ENCODE measurements at places on chromosomes 3 and 15. TPM values are rescaled to one million over a fixed set of nuclear protein-coding genes. Genes with fewer than 3 reads are reported as not detected.

DNA sequence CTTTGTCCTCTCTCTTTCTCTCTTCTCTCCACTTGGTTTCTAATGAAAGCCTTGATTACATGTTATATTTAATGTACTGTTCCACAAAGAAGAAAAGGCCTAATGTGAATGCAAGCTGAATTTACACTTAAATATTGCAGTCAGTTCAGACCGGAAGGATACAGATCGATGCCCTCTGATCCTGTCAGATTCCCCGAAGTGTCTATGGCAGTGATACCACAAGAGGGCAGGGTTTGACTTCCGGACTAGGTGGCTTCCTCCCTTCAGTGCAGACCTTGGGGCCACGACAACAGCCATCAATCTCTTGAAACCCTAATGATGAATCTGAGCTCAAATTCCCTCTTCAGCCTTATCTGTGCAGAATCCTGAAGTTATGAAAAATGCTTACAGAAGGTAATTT, 29.5 kb downstream of the AGTR1 start:
- DNase-seq = no peak

Gene SLC2A2
- not detected for total RNA-seq

DNA sequence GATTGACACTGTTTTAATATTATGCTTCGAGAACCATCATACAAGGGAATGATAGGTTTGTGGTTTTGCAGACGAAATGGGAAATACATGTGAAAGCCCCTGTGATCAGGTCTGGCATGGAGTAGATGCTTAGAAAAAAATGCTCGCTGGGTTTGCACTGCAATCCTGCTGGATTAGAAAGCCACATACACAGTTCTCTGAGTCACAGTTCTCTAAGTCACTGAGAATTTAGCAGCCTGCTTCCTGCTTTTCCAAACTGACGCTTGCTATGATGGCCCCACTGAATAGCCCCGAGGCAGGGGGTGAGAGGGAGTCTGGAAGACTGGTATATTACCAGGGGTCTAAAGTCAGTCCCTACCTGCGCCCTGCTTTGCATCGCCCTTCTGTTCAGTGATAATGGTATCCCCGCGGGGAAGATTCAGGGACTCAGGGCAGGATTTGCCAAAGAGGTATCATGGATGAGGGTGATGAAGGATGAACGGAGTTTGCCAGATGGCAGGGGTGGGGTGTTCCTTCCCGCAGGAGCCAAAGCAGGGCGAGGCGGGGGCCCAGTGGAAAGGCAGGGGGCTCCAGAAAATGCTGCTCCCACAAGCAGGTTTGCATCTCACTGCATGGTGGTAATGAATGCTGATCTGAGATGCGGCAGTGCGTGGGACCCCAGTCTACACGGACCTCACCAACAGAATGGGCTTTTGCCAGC, 82.3 kb downstream of the IQSEC1 start:
- peak; percentile 37 for DNase-seq

Gene AHSG
- total RNA-seq = not detected

Gene HYAL1
- 10.6 TPM for total RNA-seq

GRCh38 chr3:105343991-105344390, 22.7 kb upstream of the ALCAM start:
- no peak for DNase-seq

DNA sequence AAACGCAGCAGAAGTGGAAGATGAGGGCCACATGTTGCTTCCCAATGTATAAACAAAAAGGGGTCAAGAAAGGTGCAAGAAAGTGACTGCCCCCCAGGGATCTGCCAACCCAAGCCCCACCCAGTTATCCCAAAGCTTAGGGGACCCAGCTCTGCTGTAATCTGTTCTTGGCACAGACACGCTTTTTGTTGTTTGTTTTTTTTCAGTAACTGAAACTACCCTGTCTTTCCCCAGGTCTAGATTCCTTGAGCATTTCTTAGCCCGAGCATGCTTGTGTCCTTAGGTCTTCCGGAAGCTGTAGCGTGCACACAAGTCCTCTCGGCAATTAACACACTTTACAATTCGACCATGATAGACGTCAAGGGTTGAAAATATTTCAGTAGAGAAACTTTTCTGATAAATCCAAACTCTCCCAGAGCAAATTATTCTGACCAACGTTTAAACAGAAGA, 8.5 kb upstream of the PPARG start:
- no peak for DNase-seq

Data from posterior vena cava (tissue), 2 donors.